Airway epithelial cell (primary cell): ENCODE measurements at places on chromosomes 12 and 14. TPM values are rescaled to one million over a fixed set of nuclear protein-coding genes. Genes with fewer than 3 reads are reported as not detected.

The CLEC2A gene
- not detected in 2 replicates for total RNA-seq

The C12orf50 gene
- total RNA-seq, result not detected in 2 replicates

The ISCA2 gene
- 9.0 and 30.7 TPM in 2 replicates for total RNA-seq

The TAS2R10 gene
- 0.14 TPM in 1 of 2 replicates, not detected in the other for total RNA-seq

The SLC25A21 gene
- 1.9 and 3.8 TPM in 2 replicates for total RNA-seq
